ENCODE measurements at places on chromosomes 4 and X. TPM values are rescaled to one million over a fixed set of nuclear protein-coding genes. Genes with fewer than 3 reads are reported as not detected.

MSANTD1 gene
- polyA plus RNA-seq = 0.87 TPM

PPP2R2C gene
- 0.66 TPM for polyA plus RNA-seq

CYTL1 gene
- polyA plus RNA-seq = 10.1 TPM

GAGE12H gene
- not detected for polyA plus RNA-seq

CENPVL2 gene
- polyA plus RNA-seq = 0.25 TPM

GPR119 gene
- polyA plus RNA-seq = not detected

F11 gene
- 2.0 TPM for polyA plus RNA-seq

IQCM gene
- polyA plus RNA-seq = not detected

CXCR3 gene
- 0.09 TPM for polyA plus RNA-seq

HMGN5 gene
- polyA plus RNA-seq = 56.1 TPM

PRR32 gene
- polyA plus RNA-seq = not detected

DNAAF6 gene
- polyA plus RNA-seq = not detected

TRIM60 gene
- not detected for polyA plus RNA-seq

ABCG2 gene
- 8.1 TPM for polyA plus RNA-seq

CT55 gene
- 0.13 TPM for polyA plus RNA-seq

USP17L5 gene
- polyA plus RNA-seq = not detected

MAGEA9B gene
- not detected for polyA plus RNA-seq

CRLF2 gene
- 0.18 TPM for polyA plus RNA-seq

ATXN3L gene
- not detected for polyA plus RNA-seq

WDR1 gene
- 177 TPM for polyA plus RNA-seq

VSIG1 gene
- 0.99 TPM for polyA plus RNA-seq

SRPX2 gene
- polyA plus RNA-seq = 12.2 TPM

GPM6B gene
- 25.8 TPM for polyA plus RNA-seq

CFAP99 gene
- polyA plus RNA-seq = 0.95 TPM

USP17L29 gene
- polyA plus RNA-seq = not detected

PFKFB1 gene
- polyA plus RNA-seq = 0.43 TPM

ASB9 gene
- polyA plus RNA-seq = 14.3 TPM

RGN gene
- polyA plus RNA-seq = 30.8 TPM

FANCB gene
- polyA plus RNA-seq = 2.0 TPM

TLR1 gene
- polyA plus RNA-seq = 4.5 TPM

PCDH10 gene
- polyA plus RNA-seq = 4.4 TPM

CABS1 gene
- polyA plus RNA-seq = 0.22 TPM

DMP1 gene
- polyA plus RNA-seq = 0.05 TPM

PSAPL1 gene
- not detected for polyA plus RNA-seq

HTN1 gene
- polyA plus RNA-seq = 0.03 TPM

SYTL4 gene
- 18.6 TPM for polyA plus RNA-seq

AWAT2 gene
- not detected for polyA plus RNA-seq

GPR143 gene
- 14.4 TPM for polyA plus RNA-seq

VCX3B gene
- not detected for polyA plus RNA-seq

RHOXF1 gene
- 3.9 TPM for polyA plus RNA-seq

CNGA1 gene
- polyA plus RNA-seq = 5.5 TPM

BCOR gene
- polyA plus RNA-seq = 57.4 TPM

OCRL gene
- polyA plus RNA-seq = 26.3 TPM

CHRDL1 gene
- 10.4 TPM for polyA plus RNA-seq

GRIA3 gene
- 2.3 TPM for polyA plus RNA-seq

MAGIX gene
- polyA plus RNA-seq = 7.5 TPM

MEPE gene
- polyA plus RNA-seq = not detected

Data from left renal cortex interstitium (tissue), 4 donors.